ENCODE measurements at places on chromosomes 1 and 21. TPM values are rescaled to one million over a fixed set of nuclear protein-coding genes. Genes with fewer than 3 reads are reported as not detected.

Gene NUP210L
- not detected for total RNA-seq

Gene SLC22A15
- 1.2 TPM for total RNA-seq

Gene HSPA6
- 2.4 TPM for total RNA-seq

Gene SLC2A5
- 1.6 TPM for total RNA-seq

Gene CHI3L1
- total RNA-seq: 26.7 TPM

Gene RNU1-2
- under 0.01 TPM for total RNA-seq

Gene TTLL7
- total RNA-seq: 1.7 TPM

Gene SERTAD4
- total RNA-seq: under 0.01 TPM

Gene MPZL1
- total RNA-seq: 26.1 TPM

Gene CFHR3
- 64.2 TPM for total RNA-seq

Gene PTGFRN
- 6.4 TPM for total RNA-seq

Gene IL10RB
- total RNA-seq: 19.2 TPM

Gene NBL1
- total RNA-seq: 1.8 TPM

Gene PDZK1IP1
- total RNA-seq: 1.1 TPM

Gene RBM11
- 0.19 TPM for total RNA-seq

Gene TMPRSS2
- total RNA-seq: 0.14 TPM

Gene CELA3A
- not detected for total RNA-seq

Gene TRAF5
- 3.3 TPM for total RNA-seq

Gene CRYZ
- total RNA-seq: 183 TPM

Gene FCRL5
- total RNA-seq: 0.37 TPM

Gene VCAM1
- 30.7 TPM for total RNA-seq

Gene OR2T33
- total RNA-seq: not detected

Gene KRTAP12-2
- not detected for total RNA-seq

Gene CENPF
- 0.08 TPM for total RNA-seq

Gene LRRC38
- total RNA-seq: not detected

Gene OR14K1
- not detected for total RNA-seq

Gene CD101
- 1.0 TPM for total RNA-seq

Gene RASAL2
- 8.1 TPM for total RNA-seq

Gene AVPR1B
- not detected for total RNA-seq

Gene OR2T35
- not detected for total RNA-seq

Gene IFI16
- total RNA-seq: 10.3 TPM

Gene ADARB1
- total RNA-seq: 3.1 TPM

Gene AMY1A
- total RNA-seq: not detected

Gene GPR37L1
- not detected for total RNA-seq

Gene GSTM2
- total RNA-seq: 7.1 TPM

Gene ZNF684
- total RNA-seq: 8.5 TPM

Gene FCGR1A
- 3.5 TPM for total RNA-seq

Measured in liver (tissue), 10 donors.